Kidney capillary endothelial cell (primary cell): ENCODE measurements at places on chromosomes 12 and 14.

DNA sequence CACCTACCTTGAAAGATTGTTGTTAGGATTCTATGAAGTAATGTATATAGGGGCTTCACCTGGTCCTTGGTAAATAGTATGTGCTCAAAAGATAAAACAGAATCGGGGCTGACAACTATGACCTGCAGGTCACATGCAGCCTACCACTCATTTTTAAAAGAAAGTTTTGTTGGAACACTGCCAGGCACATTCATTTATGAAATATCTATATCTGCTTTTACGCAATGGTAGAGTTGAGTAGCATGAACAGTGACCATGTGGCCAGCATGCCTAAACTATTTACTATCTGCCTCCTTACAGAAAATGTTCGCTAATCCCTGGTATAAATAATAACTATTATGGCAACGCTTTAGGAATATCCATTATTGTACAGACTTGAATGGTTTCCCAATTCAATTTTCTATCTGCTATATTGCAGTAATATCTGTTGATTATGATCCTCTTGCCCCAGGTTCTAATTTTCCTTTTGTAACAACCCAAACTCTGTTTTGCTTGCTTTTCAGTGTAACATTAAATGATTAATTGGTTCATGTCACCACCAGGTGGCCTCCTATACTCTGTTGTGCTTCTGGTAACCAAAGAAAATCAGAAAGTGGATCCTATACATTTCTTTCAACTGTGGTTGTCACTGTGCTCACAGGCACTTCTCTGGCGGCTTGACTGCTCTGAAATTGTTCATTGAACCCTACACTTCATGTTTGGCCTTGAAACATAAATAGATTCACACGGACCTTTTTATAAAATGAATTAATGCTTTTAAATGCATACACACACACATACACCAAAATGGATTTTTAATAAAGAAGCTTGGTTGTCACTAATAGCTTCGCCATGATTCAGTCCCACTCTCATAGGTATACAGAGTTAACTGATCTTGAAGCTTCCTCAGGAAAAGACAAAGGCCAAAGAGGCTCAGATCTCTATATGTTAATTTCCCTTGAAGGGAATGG lies 227.7 kb upstream of the NPAS3 start:
- DNase-seq, result peak; percentile 63

GRCh38 chr14:50726372-50727107 lies 58.4 kb upstream of the SAV1 start:
- peak; percentile 66 for DNase-seq

GRCh38 chr12:132523576-132524331 lies 33.8 kb downstream of the FBRSL1 start:
- DNase-seq, result peak; percentile 38

- no peak for DNase-seq
These were observed 15.2 kb downstream of the ERC1 start for GRCh38 chr12:1006255-1006654.

- no peak for DNase-seq
These were observed 32.7 kb downstream of the PRMT8 start for GRCh38 chr12:3523728-3524127.

DNA sequence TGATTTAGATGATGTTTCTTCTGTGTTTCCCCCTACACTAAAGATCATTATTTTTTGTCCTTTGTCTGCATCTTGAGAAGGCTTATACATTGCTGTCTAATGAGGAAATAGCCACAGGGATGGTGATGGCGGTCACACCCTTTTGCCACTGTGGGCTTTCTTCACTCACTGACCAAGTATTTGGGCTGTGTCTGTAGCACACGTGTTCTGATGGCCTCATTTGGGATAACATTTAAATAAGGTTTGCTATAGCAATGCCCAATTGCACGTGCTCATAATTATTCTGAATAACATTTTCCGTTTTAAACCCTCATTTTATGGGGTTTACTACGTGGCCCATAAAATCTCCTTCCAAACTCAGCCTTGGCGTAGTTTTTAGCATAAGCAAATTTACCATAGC lies 230.3 kb upstream of the PRICKLE1 start:
- DNase-seq, result no peak

DNA sequence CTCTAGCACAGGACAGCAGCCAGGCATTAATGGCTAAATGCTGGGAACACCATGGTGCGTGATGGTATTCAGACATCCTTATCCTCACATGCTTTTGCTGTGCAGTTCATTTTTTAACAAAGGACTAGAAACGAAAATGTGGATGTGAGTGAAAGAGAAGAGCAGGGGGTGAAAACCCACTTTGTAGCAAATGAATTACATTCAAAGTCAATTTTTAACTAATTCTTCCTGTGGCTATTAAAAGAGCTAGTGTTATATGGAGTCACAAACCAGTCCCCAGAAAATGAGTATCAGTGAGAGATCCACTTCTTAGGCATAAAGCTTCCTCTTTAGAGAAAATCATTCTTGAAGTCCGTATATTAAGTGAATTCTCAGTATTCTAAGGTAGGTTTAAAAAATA lies 592.0 kb upstream of the LMO3 start:
- no peak for DNase-seq

DNA sequence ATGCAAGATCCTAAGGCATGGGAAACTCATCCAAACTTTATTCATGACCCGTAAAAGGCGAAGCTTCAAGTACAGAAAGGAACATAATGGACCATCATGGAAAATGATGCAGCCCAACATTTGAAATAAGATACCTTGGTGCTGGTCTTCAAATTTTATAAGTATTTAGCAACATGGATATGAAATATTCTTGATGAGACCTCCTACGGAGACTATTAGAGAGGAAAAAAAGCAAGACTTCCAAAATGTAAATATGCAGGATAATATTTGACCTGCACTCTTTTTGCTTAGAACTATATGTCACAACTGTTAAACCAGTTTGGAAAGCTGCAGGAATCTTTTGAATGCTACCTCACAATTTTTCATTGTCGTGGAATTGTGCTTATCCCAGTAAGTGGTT lies 168.8 kb upstream of the ARID2 start:
- DNase-seq, result no peak
